Astrocyte of the hippocampus (primary cell): ENCODE measurements at places on chromosomes 12 and 14.

- DNase-seq, result no peak
Measured at GRCh38 chr12:92676710-92677109, 26.1 kb upstream of the PLEKHG7 start.

- DNase-seq, result no peak
Measured at GRCh38 chr14:50070840-50071548, 45.4 kb downstream of the VCPKMT start.

GRCh38 chr12:121288158-121288845 is 8.2 kb downstream of the CAMKK2 start:
- DNase-seq, result no peak

- no peak for DNase-seq
Measured at GRCh38 chr14:80176893-80177292, 34.4 kb downstream of the DIO2 start.

GRCh38 chr14:72754949-72755348 is 139.0 kb downstream of the DPF3 start:
- DNase-seq, result no peak

DNA sequence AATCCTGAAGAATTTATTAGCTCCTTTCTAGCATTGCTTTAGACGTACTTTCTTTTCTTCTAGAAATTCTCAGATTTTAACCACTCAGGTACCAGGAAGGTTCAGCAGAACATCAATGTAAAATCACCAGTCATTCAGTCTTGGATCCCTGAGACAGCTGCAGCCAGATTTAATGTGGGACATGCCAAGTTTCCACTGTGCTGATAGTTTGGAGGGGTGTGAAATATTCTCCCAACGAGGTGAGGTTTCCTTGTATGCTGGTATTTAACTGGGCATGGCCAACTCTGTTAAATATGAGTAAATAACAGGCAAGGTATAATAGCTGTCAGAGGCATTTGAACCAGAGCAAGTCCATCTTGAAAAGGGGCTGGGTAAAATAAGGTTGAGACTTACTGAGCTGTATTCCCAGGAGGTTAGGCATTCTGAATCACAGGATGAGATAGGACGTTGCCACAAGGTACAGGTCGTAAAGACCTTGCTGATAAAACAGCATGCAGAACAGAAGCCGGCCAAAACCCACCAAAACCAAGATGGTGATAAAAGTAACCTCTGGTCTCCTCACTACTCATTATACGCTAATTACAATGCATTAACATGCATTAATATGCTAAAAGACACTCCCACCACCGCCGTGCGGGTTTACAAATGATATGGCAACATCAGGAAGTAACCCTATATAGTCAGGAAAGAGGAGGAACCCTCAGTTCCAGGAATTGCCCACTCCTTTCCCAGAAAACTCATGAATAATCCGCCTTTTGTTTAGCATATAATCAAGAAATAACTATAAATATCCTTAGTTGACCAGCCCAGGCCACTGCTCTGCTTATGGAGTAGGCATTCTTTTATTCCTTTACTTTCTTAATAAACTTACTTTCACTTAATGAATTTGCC is 75.2 kb upstream of the RASSF8 start:
- peak; percentile 27 for DNase-seq

DNA sequence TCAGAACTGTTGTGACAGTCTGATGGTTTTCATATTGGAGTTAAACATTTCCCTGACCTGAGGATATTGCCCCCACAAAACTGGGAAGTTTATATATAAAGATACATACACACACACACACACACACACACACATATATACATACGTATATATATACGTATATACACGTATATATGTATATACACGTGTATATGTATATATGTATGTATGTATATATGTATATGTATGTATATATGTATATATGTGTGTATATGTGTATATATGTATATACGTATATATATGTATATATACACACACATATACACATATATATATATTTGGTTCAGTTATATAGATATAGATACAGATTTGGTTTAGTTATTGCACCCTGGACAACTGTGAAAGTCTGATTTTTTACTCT is 65.7 kb downstream of the ATP2B1 start:
- DNase-seq, result no peak

DNA sequence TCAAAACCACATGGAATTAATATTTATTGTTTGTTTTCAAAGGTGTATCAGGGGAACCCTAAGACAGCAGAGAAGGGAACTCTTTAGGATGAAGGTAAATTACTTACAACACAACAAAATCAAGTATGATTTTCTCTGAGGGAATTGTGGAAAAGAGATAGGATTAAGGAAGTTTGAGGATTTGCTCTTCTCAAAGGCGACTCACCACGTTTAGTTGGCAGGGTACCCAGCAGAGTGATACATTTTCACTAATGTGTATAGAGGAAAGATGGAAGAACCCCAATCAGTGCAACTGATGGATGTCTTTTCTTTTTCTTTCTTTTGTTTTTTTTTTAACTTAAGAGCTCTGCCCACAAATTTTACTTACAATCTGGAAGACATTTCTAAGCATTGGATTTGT is 499.2 kb downstream of the CCER1 start:
- DNase-seq, result no peak

DNA sequence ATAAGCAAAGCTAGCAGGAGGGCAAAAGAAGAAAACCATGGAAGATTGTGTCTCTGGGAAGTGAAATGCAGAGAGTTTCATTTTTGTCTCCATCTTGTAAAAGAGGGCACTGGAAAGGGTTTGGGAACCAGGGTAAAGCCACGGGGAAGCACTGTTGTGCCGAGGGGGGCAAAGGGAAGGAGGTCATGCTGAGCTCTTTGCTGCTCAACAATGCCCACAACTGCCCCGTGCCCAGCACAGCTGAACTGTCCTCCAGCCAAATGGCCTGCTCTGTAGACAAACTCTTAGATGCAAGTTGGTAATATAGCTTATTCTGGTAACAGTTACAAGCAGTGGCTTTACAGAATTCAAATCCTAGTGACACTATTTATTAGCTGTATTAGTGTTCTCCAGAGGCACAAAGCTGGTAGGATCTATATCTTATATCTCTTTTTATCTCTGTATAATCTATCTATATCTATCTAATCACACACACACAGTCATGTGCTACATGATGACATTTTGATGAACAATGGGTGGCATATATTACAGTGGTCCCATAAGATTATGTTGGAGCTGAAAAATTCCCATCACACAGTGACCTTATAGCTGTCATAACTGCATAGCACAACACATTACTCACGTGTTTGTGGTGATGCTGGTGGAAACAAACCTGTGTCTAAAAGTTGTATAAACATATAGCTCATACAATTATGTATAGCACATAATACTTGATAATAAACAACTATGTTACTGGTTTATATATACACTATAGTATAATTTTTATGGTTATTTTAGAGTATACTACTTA is 203.4 kb upstream of the DDHD1 start:
- DNase-seq, result no peak

GRCh38 chr12:53493610-53494391 is 5.5 kb downstream of the MAP3K12 start:
- no peak for DNase-seq

- peak; percentile 91 for DNase-seq
Measured at GRCh38 chr12:2198005-2198501, 145.3 kb downstream of the CACNA1C start.

GRCh38 chr12:122099280-122099749 is 20.8 kb downstream of the MLXIP start:
- DNase-seq, result no peak

DNA sequence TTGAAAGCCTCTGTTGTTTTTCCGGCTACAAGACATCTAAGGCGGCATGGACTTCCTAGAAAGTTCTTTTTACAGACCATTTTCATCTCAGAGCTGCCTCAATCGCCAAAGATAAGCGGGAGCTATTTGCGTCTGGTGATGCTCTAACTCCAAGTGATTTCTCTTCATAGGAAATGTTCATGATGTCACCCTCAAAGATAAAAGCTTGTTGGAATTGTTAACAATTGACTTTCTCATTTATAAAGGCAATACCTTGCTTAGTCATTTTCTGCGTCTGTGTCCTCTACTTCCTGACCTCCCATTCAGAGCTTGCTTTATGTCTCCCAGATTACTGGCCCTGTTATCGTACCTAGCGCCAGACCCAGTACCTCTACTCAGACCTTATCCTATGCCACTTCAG is 259.0 kb upstream of the G2E3 start:
- peak; percentile 5 for DNase-seq

GRCh38 chr14:72544615-72545387 is 349.1 kb downstream of the DPF3 start:
- peak; percentile 47 for DNase-seq
